ENCODE measurements at places on chromosomes 3 and 15. TPM values are rescaled to one million over a fixed set of nuclear protein-coding genes. Genes with fewer than 3 reads are reported as not detected.

The ARL14 gene
- 0.29 TPM for total RNA-seq

The CD47 gene
- 61.4 TPM for total RNA-seq

The KBTBD12 gene
- total RNA-seq = not detected

The CYP1A2 gene
- not detected for total RNA-seq

The C3orf85 gene
- not detected for total RNA-seq

The CKMT1B gene
- not detected for total RNA-seq

The RIOX2 gene
- total RNA-seq = 26.1 TPM

The ADGRG7 gene
- not detected for total RNA-seq

The SNTN gene
- not detected for total RNA-seq

The APOD gene
- total RNA-seq = 5.7 TPM

The NR1I2 gene
- not detected for total RNA-seq

The TUSC7 gene
- total RNA-seq = not detected

The TNFSF10 gene
- 36.4 TPM for total RNA-seq

The ANKRD63 gene
- not detected for total RNA-seq

The NUDT16 gene
- total RNA-seq = 11.4 TPM

Data from vein endothelial cell (primary cell).